Activated B cell treated with CpG ODN at 0.5 μM for 24 hours (primary cell): ENCODE measurements at places on chromosomes 1 and 21. TPM values are rescaled to one million over a fixed set of nuclear protein-coding genes. Genes with fewer than 3 reads are reported as not detected.

GRCh38 chr1:204688007-204688406 lies 2.5 kb upstream of the LRRN2 start:
- H3K27me3 ChIP-seq: peaks cover 53% of the 10 kb centered on the region
- no peak overlapping the region for H3K4me3 ChIP-seq
- DNase-seq: no peak

- H3K4me3 ChIP-seq: no peak overlapping the region
- H3K27ac ChIP-seq: no peak overlapping the region
- DNase-seq: no peak
- no peaks in the 10 kb centered on the region for H3K27me3 ChIP-seq
Observed at GRCh38 chr1:21077085-21077484, 99.6 kb downstream of the EIF4G3 start.

DNA sequence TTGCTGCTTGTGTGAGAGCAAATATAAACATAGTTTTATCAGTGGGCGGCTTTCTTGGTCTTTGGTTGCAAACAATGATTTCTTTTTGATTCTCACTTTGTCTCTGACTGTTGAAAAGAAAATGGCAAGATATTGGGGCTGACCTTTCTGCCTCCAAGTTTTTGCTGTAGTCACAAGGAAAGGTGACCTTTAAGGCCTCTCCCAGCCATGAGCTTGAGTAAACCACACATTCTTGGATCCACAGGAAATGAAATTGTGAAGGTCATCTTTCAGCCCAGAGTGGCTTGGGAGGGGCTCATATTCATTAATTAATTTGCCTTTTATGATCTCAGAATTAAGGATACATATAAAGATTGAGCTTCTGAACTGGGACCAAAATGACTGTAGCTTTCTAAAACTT lies 241.6 kb downstream of the BACH1 start:
- DNase-seq: no peak
- peaks cover 9% of the 10 kb centered on the region for H3K36me3 ChIP-seq
- no peaks in the 10 kb centered on the region for H3K4me1 ChIP-seq
- H3K27me3 ChIP-seq: no peaks in the 10 kb centered on the region
- H3K27ac ChIP-seq: no peak overlapping the region

DNA sequence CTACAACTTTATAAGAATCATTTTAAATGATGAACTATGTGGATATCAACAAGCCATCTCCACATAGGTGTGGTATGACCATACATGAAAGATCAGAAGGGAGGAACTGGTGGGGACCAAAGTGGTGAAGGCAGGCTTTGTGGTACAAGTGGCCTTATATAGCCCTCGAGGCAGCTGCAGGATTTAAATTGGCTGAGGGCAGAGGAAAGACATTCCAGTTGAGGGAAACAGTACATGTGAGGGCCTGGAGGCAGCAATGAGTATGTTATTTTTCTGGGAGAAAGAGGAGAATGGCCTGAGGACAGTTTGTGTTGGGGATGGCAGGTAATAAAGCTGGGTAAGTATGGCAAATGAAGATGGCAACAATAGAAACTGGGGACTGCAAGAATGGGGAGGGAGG lies 17.1 kb downstream of the OSCP1 start:
- H3K27ac ChIP-seq: no peak overlapping the region
- DNase-seq: no peak
- H3K36me3 ChIP-seq: no peaks in the 10 kb centered on the region
- no peak overlapping the region for H3K4me3 ChIP-seq
- no peaks in the 10 kb centered on the region for H3K4me1 ChIP-seq

Gene CDCP2
- not detected in 2 replicates for total RNA-seq

Gene UTS2
- 4.1 and 5.9 TPM in 2 replicates for total RNA-seq
